ENCODE measurements at places on chromosomes 2 and 18.

GRCh38 chr2:64063924-64064331 is 44.7 kb upstream of the VPS54 start:
- DNase-seq: no peak
- H3K4me1 ChIP-seq: peaks cover 24% of the 10 kb centered on the region
- no peak overlapping the region for H3K4me3 ChIP-seq
- H3K36me3 ChIP-seq: no peaks in the 10 kb centered on the region

DNA sequence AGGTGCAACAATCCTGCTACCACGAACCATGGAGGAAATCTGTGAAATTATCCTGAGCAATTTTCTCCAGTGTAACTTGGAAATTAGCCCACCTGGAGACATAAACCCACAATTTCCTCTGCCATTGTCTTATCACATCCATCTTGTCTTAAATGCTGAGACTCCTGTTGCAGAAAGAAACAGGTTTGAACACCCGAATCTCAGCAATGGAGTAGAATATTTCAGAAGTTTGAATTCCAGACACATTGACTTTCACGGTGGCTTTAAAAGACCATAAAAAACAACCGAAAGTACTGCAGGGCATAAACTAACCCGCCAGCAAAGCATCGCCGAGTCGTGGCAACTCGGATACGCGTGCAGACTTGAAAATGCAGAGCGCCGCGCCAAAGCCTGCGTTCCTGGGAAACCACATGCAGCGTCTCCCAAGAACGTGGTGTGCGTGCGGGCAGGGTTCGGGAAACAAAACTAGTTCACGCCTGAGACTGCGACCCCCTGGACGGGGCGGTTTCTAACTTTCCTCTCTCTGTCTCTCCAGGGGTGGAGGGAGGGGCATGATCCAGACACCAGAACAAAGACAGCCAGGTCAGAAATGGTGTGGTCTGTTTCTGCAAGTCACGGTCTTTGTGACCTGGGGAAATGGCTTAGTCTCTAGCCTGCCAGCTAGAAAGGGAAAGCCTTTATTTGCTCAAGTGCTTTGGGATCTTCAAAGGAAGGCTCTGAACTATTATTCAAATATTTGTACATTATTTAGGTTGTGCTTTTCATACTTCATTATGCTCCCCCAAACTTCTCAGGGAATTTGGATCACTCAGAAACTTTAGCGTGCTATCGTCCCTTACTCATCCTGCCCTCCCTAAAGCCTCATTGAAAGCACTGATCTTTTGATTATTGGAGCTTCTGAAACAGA is 26.9 kb upstream of the KCTD1 start:
- H3K36me3 ChIP-seq: no peaks in the 10 kb centered on the region
- DNase-seq: no peak
- H3K27me3 ChIP-seq: peaks cover 45% of the 10 kb centered on the region
- peak overlapping the region; percentile 18 for H3K4me3 ChIP-seq
- H3K27ac ChIP-seq: no peak overlapping the region

DNA sequence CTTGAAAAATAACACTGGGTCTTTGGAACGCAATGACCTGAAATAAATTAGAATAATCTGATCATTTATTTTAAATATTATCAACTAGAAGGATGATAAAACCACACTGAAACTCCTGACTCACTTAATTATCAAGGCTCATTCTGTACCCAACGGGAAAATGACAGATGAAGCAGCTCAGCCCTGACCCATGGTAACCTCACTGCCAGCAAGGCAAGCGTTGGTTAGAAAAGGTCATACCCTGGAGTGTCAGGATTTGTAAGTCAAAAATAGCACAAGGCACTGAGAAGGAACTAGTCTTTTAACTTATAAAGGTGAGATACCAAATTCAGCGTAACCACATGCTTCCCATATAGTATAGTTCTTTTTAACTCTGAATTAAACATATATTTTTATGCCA is 277.5 kb downstream of the ETAA1 start:
- H3K4me3 ChIP-seq: no peak overlapping the region
- no peaks in the 10 kb centered on the region for H3K27me3 ChIP-seq
- H3K27ac ChIP-seq: no peak overlapping the region
- H3K4me1 ChIP-seq: no peaks in the 10 kb centered on the region
- no peak for DNase-seq
- no peaks in the 10 kb centered on the region for H3K36me3 ChIP-seq

GRCh38 chr2:197122821-197123220 is 187.8 kb downstream of the ANKRD44 start:
- no peak overlapping the region for H3K4me3 ChIP-seq
- no peak overlapping the region for H3K27ac ChIP-seq
- no peaks in the 10 kb centered on the region for H3K27me3 ChIP-seq
- peaks cover 31% of the 10 kb centered on the region for H3K4me1 ChIP-seq
- peaks cover 81% of the 10 kb centered on the region for H3K36me3 ChIP-seq

DNA sequence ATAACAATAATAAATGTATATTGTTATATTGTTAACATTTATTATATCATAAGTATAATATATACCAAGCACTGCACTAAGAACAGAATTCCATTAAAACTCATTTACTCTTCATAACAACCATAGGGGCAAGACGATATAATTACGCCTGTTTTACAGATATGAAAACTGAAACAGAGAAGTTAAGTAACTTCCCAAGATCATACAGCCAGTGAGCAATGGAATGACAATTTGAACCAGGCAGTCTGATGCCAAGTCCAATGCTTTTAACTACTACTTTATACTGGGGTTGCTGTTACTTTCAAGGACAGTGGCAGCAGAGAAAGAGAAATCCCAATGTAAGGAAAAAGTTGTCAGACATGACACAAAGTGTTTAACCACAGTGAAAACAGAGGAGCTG is 338.8 kb upstream of the ID2 start:
- peaks cover 3% of the 10 kb centered on the region for H3K36me3 ChIP-seq
- H3K27me3 ChIP-seq: peaks cover 6% of the 10 kb centered on the region
- no peak overlapping the region for H3K27ac ChIP-seq

DNA sequence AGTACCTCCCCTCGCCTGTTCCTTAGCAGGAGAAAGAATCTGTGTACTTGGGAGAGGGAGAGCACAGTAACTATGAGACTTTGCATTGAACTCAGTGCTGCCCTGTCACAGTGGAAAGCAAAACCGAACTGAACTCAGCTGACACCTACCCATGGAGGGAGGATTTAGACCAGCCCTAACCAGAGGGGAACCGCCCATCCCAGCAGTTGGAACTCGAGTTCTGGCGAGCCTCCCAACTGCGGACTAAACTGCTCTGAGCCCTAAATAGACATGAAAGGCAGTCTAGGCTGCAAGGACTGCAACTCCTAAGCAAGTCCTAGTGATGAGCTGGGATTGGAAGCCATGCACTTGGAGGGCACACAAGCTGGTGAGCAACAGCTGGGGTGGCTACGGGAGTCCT is 110.4 kb downstream of the GRB14 start:
- no peak for DNase-seq
- no peak overlapping the region for H3K4me3 ChIP-seq
- H3K36me3 ChIP-seq: no peaks in the 10 kb centered on the region
- no peaks in the 10 kb centered on the region for H3K4me1 ChIP-seq
- no peak overlapping the region for H3K27ac ChIP-seq
- no peaks in the 10 kb centered on the region for H3K27me3 ChIP-seq

- H3K36me3 ChIP-seq: no peaks in the 10 kb centered on the region
- no peak overlapping the region for H3K4me3 ChIP-seq
- DNase-seq: no peak
- H3K27ac ChIP-seq: no peak overlapping the region
- H3K27me3 ChIP-seq: no peaks in the 10 kb centered on the region
- H3K4me1 ChIP-seq: no peaks in the 10 kb centered on the region
Measured at GRCh38 chr2:67158718-67159117, 238.4 kb upstream of the ETAA1 start.

GRCh38 chr2:149540138-149540537 is 47.4 kb downstream of the MMADHC start:
- no peak overlapping the region for H3K4me3 ChIP-seq
- H3K36me3 ChIP-seq: no peaks in the 10 kb centered on the region
- H3K27ac ChIP-seq: no peak overlapping the region
- peaks cover 4% of the 10 kb centered on the region for H3K27me3 ChIP-seq
- peaks cover 16% of the 10 kb centered on the region for H3K4me1 ChIP-seq

DNA sequence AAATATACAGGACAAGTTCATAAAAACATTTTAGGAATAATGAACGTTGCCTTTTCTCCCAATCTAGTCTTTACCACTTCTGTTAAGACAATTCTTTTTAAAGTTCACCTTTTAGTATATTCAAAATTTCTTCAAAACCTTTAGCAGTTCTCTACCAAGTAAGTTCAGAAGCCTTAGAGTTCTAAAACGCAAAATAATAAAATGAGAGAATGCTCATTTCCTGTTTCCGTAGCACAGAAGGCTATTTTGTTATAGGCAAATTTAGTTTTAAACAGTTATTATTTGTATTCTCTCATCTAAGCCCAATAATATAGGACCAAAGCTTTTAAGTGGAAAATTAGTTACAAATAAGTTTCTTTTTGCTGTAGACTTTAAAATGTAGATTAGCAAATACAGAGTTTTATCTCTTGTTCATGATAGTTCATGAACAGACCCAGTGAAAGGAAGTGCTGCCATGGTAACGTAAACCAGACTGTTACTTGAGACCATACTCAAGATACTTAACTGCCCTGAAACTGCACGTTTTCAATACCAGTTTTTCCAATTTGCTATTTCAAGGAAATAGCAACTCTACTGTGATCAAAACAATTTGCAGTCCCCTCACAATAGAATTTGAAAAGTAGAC is 173.1 kb upstream of the STON1 start:
- no peaks in the 10 kb centered on the region for H3K27me3 ChIP-seq
- H3K4me3 ChIP-seq: peak overlapping the region; percentile 74
- peak overlapping the region; percentile 98 for H3K27ac ChIP-seq
- peak; percentile 25 for DNase-seq

DNA sequence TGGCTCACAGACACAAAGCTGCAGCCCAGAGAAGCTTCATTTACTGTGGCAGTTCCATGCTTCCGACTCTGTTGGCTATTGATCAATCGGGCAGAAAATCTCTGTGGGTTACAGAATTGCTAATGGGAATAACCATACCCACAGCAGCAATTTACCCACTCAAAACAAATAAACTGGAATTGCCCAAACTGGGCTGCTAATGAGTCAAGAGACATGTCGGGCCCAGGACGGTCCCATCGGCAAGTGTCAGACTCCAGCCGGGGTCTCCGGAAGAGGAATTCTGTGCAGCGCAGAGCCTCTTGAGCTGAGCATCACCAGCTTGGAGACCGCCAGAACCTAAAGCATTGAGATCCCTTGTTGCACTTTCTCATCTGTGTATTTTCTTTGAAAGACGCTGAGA is 67.8 kb downstream of the TMEM18 start:
- H3K4me1 ChIP-seq: no peaks in the 10 kb centered on the region
- DNase-seq: no peak
- H3K36me3 ChIP-seq: no peaks in the 10 kb centered on the region
- no peak overlapping the region for H3K27ac ChIP-seq

- peak overlapping the region; percentile 69 for H3K27ac ChIP-seq
- DNase-seq: no peak
- peaks cover 31% of the 10 kb centered on the region for H3K36me3 ChIP-seq
- H3K27me3 ChIP-seq: no peaks in the 10 kb centered on the region
- peaks cover 11% of the 10 kb centered on the region for H3K4me1 ChIP-seq
- H3K4me3 ChIP-seq: no peak overlapping the region
Measured at GRCh38 chr2:241762933-241763369, 13.7 kb upstream of the GAL3ST2 start.

- H3K36me3 ChIP-seq: no peaks in the 10 kb centered on the region
- no peak overlapping the region for H3K4me3 ChIP-seq
- peaks cover 19% of the 10 kb centered on the region for H3K4me1 ChIP-seq
- H3K27ac ChIP-seq: no peak overlapping the region
Measured at GRCh38 chr2:236570081-236570868, 650 bp downstream of the ACKR3 start.

GRCh38 chr2:43073401-43073825 is 153.0 kb downstream of the ZFP36L2 start:
- H3K4me1 ChIP-seq: no peaks in the 10 kb centered on the region
- H3K27me3 ChIP-seq: no peaks in the 10 kb centered on the region
- no peaks in the 10 kb centered on the region for H3K36me3 ChIP-seq

GRCh38 chr2:64289251-64289650 is 145.0 kb upstream of the PELI1 start:
- no peak for DNase-seq
- no peaks in the 10 kb centered on the region for H3K36me3 ChIP-seq
- no peaks in the 10 kb centered on the region for H3K4me1 ChIP-seq
- no peak overlapping the region for H3K4me3 ChIP-seq
- H3K27me3 ChIP-seq: peaks cover 3% of the 10 kb centered on the region

DNA sequence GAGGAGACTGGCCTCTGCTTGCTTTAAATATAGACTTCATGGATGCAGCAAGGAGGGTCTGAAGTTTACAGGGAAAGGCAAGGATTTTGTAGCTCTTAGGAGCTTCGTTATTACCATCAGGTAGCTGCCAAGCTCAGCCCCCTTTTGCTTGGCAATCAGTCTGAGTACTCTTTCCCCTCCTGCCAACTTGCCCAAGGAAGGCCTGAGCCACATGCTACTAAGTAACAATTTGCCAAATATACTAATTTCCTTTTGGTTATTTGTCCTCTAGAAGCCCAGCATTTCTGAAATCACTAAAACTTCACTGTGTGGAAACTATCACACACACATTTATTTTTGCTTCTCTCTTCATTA is 85.5 kb upstream of the ITPRID2 start:
- no peak for DNase-seq
- H3K4me1 ChIP-seq: peaks cover 19% of the 10 kb centered on the region
- no peaks in the 10 kb centered on the region for H3K36me3 ChIP-seq
- no peak overlapping the region for H3K4me3 ChIP-seq
- no peak overlapping the region for H3K27ac ChIP-seq

GRCh38 chr2:219277703-219278654 is 1.2 kb upstream of the DNAJB2 start:
- H3K36me3 ChIP-seq: peaks cover 23% of the 10 kb centered on the region
- peak; percentile 64 for DNase-seq
- H3K4me1 ChIP-seq: peaks cover 38% of the 10 kb centered on the region
- peak overlapping the region; percentile 68 for H3K4me3 ChIP-seq
- H3K27me3 ChIP-seq: peaks cover 3% of the 10 kb centered on the region
- H3K27ac ChIP-seq: peak overlapping the region; percentile 91

- no peak overlapping the region for H3K27ac ChIP-seq
- no peak overlapping the region for H3K4me3 ChIP-seq
- no peak for DNase-seq
- H3K27me3 ChIP-seq: no peaks in the 10 kb centered on the region
Measured at GRCh38 chr2:145546091-145546490, 1026.2 kb upstream of the ZEB2 start.

- H3K27me3 ChIP-seq: peaks cover 2% of the 10 kb centered on the region
- no peaks in the 10 kb centered on the region for H3K36me3 ChIP-seq
- no peak for DNase-seq
- no peak overlapping the region for H3K4me3 ChIP-seq
- no peak overlapping the region for H3K27ac ChIP-seq
- no peaks in the 10 kb centered on the region for H3K4me1 ChIP-seq
Measured at GRCh38 chr18:76425146-76426131, 69.6 kb downstream of the ZNF516 start.

DNA sequence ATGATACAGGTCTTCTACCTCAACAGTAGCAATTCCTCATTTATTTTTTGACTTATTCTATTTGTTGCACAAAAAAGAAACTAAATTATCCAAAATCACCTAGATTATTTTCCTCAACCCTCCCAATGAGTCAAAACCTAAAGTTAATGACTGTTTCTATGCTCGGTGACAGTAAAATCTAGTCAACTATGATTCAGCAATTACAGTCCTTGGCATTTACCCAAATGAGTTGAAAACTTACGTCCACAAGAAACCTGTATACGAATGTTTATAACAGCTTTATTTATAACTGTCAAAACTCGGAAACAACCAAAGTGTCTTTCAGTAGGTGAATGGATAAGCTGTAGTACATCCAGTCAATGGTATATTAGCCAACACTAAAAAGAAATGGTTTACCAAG is 439.3 kb downstream of the CBLN2 start:
- no peaks in the 10 kb centered on the region for H3K4me1 ChIP-seq
- H3K27me3 ChIP-seq: no peaks in the 10 kb centered on the region
- no peaks in the 10 kb centered on the region for H3K36me3 ChIP-seq
- H3K27ac ChIP-seq: no peak overlapping the region
- H3K4me3 ChIP-seq: no peak overlapping the region

Measured in activated T-helper 2 cell treated with anti-CD3 and anti-CD28 coated beads, Interferon-gamma antibody, Interleukin-2, Interleukin-4, amounts not matched to agents 10 μg/mL and 5 μg/mL and 100 μg/mL, durations not matched to agents 14 hours and 24 hours and 36 hours (primary cell).